ENCODE measurements at places on chromosomes 11 and 22.

DNA sequence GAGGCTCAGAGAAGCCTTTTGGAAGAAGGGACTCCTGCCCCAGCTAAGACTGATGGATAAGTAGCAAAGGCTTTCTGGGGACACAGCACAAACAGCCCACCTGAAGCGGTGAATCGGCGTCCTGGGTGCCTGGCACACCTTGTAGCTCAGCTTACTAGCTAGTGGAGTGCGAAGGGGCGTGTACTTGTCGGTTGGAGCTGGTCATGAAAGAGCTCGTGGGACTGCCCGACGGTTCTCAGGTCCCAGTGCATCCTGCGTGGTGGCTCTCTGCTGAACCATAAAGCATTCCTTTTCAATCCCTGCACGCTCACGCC is 690 bp upstream of the UVRAG start:
- DNase-seq, result no peak

GRCh38 chr11:75408957-75409219 is 9.6 kb downstream of the RPS3 start:
- no peak for DNase-seq

DNA sequence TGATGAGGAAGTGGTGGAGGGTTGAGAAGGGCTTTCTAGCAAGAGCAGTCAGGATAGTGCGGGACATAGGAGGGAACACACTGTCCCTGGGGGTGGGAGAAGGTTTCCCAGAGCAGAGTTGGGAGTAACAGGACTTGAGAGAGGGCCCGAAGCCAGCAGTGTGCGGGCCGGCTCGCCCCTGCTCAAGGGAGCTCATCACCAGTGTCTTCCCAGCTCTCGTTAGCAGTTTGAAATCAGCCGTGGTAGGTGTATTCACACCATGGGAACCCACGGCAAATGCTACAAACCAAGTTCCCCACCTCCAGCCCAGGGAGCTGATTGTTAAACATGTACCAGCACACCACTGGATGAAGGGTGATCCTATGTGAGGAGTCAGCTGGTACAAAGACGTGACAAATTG is 66.2 kb upstream of the EIF3D start:
- DNase-seq, result no peak

DNA sequence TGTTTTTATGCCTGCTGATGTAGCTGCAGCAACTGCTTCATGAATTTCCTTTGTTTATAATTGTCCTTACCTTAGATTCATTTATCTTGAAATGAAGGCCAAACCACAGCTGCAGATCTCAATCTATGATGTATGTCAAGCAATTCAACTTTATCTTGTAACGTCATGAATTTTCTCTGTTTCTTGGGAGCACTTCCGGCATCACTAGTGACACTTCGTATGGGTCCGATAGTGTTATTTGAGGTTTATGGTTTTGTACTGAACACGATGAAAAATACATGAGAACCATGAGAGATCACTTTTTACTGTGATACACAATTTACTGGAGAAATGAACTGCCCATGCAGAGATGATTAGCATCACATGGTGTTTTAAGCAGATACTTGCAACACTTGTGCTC is 98.5 kb downstream of the CSTPP1 start:
- no peak for DNase-seq

GRCh38 chr11:95487391-95487790 is 256.4 kb upstream of the SESN3 start:
- DNase-seq, result no peak

- no peak for DNase-seq
These were observed 19.8 kb downstream of the MTMR2 start for GRCh38 chr11:95904009-95904650.

DNA sequence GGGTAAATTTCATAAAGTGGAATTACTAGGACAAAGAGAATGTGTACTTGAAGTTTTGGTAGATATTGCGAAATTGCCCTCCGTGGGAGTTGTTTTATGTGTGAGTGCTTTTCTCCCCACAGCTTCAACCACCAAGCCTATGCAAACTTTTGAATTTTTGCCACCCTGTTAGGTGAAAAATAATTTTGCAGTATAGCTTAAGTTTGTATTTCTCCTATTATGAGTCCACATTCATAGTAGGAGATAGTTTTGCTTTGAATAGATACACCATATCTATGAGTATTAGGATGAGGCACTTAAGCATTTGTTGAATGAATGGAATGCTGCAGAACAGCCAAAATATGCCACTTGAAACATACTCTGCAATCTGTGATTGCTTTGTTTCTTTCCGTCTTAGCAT is 43.6 kb downstream of the UVRAG start:
- no peak for DNase-seq

GRCh38 chr11:29190313-29190712 is 826.5 kb downstream of the KCNA4 start:
- DNase-seq, result no peak

GRCh38 chr22:37051391-37052385 is at the start of gene KCTD17:
TSS of gene KCTD17 (plus strand) at chr22:37051742. CDS start at chr22:37051761, 19 bp downstream.
- DNase-seq, result peak; percentile 70

DNA sequence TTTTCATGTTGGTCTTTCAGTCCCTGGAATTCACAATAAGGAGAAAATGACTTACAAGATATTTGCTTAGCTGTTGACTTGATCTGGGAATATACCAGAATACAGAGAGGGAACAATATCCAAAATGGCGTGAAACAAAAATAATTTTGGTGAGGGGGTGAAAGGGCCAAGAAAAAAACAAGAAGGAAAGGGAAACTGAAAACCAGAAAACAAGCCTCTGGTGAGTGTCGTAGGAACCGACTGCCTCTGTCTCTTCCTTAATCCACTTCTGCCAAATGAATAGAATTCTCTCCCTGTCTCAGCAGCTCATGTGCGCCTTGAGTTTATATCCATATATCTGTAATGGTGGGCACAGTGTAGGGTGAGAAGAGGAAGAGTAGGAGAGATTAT is 367.6 kb downstream of the ETS1 start:
- no peak for DNase-seq

- no peak for DNase-seq
These were observed 5.7 kb downstream of the AMPD3 start for GRCh38 chr11:10460611-10461275.

DNA sequence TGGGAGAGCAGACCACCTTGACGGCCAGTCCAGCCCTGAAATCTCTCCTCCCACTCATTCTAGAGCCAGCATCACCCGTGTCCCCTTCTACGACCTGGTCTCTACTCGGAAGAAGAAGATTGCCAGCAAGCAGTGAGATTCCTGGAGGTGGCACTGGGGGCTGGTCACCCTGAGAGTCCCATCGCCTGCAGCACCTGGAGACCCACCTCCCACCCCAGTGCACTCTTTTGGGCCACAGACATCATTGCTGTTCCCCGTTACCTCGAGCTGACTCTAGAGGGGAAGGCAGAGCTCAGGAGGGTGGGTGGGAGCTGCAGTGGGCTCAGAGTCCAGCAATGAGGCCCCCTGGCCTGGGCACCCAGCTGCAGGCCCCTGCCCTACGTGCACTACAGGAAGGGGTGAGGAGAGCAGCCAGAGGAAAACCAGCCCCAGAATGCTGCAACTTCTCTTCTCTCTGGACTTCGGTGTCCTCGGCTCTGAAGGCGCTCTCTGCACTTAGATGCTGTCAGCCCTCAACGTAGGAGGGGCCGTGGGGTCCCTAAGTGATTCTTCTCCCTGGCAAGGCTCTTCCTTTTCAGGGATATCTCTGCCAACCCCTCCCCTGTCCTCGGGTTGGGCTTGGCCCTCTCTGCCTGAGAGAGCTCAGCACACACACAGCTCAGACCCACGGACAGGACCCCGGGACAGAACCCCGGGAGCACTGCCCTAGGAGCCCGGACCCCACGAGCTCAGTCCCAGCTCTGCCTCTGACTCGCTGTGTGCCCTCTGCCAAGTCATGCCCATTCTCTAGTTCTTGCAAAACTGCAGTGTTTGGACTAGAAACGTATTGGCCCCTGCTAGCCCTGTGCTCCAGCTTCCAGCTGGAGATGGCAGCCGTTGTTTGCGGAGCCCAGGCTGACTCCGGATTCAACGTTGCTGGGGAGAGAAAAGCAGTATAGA is 31.3 kb downstream of the CYTH4 start:
- DNase-seq, result no peak

- no peak for DNase-seq
These were observed 40.5 kb downstream of the SGSM3 start for GRCh38 chr22:40410731-40411505.

DNA sequence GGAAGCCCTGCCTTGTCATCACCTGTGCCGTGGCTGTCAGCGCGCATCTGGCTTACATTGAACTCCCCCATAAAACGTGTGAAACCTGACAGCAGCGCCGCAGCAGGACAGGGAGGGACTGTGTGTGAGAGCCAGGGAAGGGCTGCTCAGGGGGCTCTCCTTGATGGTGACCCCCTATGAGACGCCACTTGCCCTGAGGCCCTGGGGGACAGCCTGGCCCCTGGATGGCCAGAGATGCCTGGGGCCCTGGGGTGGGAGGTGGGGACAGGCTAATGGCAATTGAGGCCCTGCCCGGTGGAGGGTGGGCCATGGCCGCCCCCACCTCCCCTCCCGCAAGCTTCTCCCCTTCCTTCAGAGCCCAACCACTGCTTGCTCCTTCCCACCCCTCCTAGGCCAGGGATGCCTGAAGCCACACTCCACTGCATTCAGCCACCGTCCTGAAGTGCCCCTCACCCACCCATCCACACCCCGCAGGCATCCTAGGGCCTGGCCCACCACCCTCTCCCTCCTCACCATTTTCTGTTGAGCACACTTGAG is 35.3 kb upstream of the KCNQ1OT1 start:
- DNase-seq, result no peak

- DNase-seq, result peak; percentile 54
These were observed 7.6 kb downstream of the KCNQ1OT1 start for GRCh38 chr11:2691991-2692875.

DNA sequence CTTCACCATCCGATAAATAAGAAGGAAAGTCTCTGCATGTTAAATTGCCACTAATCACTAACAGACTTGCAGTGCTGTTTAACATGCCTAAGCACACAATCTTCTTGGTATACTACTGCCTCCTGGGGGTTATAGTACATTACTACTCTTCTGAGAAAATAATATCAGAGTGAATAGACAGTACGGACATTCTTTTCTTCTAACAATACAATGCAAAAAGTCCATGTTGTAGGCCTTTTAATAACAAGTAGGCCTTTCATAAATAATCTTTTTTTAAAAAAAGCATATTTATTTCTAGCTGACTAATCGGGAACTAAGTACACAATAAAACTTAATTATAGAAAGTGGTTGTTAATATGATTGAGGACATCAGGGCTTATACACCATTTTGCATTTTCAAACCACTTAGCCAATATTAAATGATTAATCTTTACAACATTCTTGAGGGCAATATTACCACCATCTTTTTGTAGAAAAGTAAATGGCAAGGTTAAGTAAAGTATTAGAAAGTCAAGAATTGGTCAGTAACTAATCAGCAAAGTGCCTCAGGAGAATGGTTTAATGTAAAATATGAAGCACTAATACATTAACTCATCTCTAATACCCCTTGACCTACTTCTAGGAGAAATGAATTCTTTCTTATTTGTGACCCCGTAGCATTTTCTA is 84.7 kb downstream of the TTC28 start:
- DNase-seq, result no peak

- no peak for DNase-seq
These were observed 42.8 kb upstream of the NUP50 start for GRCh38 chr22:45120931-45121330.

- DNase-seq, result no peak
These were observed 30.5 kb downstream of the NFAM1 start for GRCh38 chr22:42401535-42402334.

- no peak for DNase-seq
These were observed 208.1 kb upstream of the NARS2 start for GRCh38 chr11:78782725-78783124.

- DNase-seq, result no peak
These were observed 58.8 kb downstream of the ARHGAP8 start for GRCh38 chr22:44811141-44811540.

- DNase-seq, result no peak
These were observed 114.4 kb upstream of the ANO1 start for GRCh38 chr11:69963533-69964246.

GRCh38 chr11:121795174-121795573 is 320.8 kb downstream of the BLID start:
- no peak for DNase-seq

DNA sequence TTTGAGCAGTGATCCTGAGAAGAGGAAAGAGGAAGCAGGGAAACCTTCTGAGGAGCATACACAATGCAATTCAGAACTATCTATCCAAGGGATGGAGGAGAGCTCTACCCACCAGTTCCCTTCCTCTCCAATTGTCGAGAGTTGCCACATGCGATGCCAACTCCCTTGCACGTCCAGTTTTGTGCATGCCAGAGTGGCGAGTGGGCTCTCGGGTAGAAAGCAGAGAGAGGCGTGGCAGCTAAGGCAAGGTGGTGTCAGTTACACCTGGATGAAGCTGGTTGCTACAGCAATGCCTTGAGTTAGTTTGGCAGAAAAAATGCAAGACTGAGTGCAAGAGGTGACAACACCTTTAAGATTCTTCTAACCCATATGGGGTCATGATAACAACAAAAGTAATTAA is 420.4 kb upstream of the CCDC90B start:
- DNase-seq, result no peak

DNA sequence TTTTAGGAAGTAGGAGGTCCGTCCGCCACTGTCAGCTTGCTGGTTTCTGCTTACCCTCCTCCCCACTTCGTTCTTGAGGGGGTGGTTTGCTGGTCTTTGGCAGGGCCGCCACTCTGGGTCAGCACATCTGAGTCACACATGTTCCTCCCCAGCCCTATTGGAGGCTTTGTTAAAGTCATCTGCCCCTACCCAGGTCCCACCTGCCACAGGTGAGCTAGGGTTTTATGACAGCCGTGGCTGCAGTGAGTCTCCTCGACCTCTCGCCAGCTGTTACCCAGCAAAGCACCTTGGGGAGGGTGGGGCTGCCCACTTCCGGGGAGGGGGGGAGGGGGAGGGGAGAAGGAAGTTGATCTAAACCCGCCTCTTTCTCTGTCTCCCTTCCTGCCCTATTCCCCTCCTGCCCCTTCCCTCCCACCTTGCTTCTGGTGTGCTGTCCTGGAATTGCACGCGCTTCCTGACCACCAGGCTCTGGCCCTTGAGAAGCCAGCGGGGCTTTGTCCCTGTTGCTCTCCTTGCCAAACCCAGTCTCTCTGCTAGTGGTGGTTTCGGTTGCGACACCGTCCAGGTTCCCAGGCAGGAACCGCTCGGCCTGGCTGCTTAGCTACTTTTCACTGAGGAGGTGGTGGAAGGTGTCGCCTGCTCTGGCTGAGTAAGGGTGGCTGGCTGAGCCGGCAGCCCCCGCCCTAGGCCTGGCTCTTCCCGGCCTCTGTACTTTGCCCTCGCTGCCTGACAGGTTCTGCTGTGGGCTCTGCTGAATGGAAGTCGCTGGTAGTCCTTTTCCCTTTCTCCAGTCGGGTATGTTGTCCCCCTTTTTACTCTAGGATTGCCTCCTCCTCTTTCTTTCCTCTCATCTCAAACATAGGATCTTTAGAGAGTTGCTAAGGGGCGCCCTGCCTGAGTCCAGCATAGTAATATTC is 28.5 kb downstream of the RCOR2 start:
- peak; percentile 63 for DNase-seq

All from WERI-Rb-1 (cell line).